Activated T-cell treated with anti-CD3 and anti-CD28 coated beads, Interleukin-2, amount 50 U/mL, for 72 hours (primary cell): ENCODE measurements at places on chromosomes 16 and 17.

DNA sequence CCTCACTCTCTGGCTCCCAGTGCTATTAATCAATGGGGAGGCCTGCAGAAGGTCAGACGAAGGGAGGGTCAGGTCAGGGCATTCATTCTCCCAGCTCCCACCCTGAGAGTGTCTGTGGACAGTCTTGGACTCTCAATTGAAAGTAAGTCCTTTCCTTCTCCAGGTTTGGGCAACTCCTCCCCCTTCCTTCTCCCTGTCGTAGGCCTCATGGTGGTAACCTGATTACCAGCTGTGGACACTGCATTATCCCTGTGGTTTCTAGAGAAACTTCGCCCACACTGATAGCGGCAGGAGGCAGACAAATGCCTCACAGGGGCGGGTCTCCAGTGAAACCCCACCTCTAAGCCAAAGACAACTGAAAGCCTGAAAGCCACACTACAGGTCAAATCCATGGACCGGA lies 57.7 kb upstream of the SLC25A19 start:
- peaks cover 2% of the 10 kb centered on the region for H3K36me3 ChIP-seq
- H3K27ac ChIP-seq = peak overlapping the region; percentile 64
- peaks cover 97% of the 10 kb centered on the region for H3K4me1 ChIP-seq
- DNase-seq = peak; percentile 44
- no peaks in the 10 kb centered on the region for H3K27me3 ChIP-seq
- peak overlapping the region; percentile 80 for H3K4me3 ChIP-seq

GRCh38 chr16:82509691-82510430 lies 116.9 kb upstream of the CDH13 start:
- no peak overlapping the region for H3K4me3 ChIP-seq
- H3K27me3 ChIP-seq = no peaks in the 10 kb centered on the region
- DNase-seq = no peak
- peaks cover 1% of the 10 kb centered on the region for H3K36me3 ChIP-seq
- H3K4me1 ChIP-seq = no peaks in the 10 kb centered on the region

- H3K36me3 ChIP-seq = no peaks in the 10 kb centered on the region
- H3K27me3 ChIP-seq = no peaks in the 10 kb centered on the region
- no peak overlapping the region for H3K4me3 ChIP-seq
- H3K4me1 ChIP-seq = no peaks in the 10 kb centered on the region
- no peak for DNase-seq
These were observed 51.9 kb upstream of the HLF start for GRCh38 chr17:55212880-55213279.

DNA sequence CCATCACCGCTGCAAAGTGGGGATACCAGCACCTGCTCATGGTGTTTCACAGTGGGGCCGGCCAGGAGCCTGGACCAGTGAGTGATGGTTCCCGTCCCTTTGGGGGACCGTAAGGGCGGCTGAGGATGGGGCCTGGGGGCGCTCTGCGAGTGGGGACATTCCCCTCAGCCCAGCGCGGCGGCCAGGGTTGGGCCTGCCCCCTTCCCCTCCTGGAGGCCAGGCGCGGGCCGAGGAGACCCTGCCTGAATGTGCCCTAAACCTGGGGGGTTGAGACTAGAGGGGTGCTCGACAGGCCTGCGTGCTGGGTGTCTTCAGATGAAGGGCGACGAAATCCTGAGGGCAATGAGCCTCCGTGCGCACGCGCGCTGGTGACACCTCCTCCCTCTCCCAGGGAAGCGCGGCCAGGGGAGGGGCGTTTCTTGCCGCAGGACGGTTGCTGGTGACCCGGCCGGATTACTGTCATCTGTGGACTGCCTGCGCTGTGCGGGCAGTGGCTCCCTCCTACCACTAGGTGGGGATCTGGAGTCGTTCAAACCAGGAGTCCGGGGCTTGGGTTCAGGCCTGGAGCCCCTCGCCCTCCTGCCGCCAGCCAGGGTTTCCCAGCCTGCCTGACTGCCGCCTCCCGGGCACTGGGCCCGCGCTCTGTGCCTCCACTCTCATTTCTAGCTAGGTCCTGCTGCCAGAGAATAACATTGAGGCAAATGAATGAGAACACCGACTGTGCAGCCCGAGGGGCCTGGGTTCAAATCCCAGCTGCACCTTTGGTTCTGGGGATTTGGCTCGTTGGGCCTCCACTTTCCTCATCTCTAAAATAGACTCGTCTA lies 17.1 kb downstream of the TBX2 start:
- no peaks in the 10 kb centered on the region for H3K36me3 ChIP-seq
- no peak overlapping the region for H3K27ac ChIP-seq
- H3K4me1 ChIP-seq = peaks cover 5% of the 10 kb centered on the region
- no peak overlapping the region for H3K4me3 ChIP-seq

DNA sequence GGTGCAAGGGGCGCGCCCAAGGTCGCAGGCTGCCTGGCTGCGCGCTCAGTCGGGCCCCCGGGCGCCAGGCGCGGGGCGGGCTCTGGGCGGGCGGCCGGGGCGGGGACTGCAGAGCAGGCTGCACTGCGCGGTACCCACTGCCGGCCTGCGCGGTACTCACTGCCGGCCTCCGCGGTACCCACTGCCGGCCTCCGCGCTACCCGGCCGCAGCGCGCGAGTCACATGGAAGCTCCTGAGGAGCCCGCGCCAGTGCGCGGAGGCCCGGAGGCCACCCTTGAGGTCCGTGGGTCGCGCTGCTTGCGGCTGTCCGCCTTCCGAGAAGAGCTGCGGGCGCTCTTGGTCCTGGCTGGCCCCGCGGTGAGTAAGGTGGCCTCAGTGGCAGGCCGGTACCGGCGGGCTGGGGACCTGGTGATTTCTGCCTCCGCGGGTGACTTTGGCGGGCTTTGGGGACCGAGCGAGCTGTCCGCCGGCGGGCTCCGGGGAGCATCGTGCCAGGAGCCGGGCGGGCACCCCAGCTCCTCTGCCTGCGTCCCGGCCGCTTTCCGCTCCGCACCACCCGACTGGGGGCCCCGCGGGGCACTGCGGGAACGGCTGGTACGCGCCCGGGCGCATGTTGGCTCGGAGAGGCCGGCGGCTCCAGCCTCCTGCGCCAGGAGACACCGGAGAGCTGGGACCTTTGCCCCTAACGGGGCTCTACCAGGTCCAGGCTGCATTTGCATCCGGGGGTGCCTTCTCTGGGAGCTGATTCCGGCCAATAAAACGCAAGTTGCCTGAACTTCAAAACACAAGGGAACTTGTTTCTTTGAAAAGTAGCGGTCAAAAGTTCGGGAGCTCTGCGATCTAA lies at the start of gene SLC47A1:
Gene SLC47A1 (plus strand): TSS at position 137 of the 844 bp plus-strand sequence. CDS start 86 bp downstream, at position 223.
- H3K27ac ChIP-seq = peak within 1 kb of the TSS; percentile 25
- H3K4me3 ChIP-seq = peak within 1 kb of the TSS; percentile 78
- peak; percentile 22 for DNase-seq
- no peaks in the 10 kb centered on the region for H3K36me3 ChIP-seq

- DNase-seq = peak; percentile 82
- peaks cover 2% of the 10 kb centered on the region for H3K36me3 ChIP-seq
- no peaks in the 10 kb centered on the region for H3K27me3 ChIP-seq
These were observed 196.7 kb upstream of the GSE1 start for GRCh38 chr16:85416228-85417109.

DNA sequence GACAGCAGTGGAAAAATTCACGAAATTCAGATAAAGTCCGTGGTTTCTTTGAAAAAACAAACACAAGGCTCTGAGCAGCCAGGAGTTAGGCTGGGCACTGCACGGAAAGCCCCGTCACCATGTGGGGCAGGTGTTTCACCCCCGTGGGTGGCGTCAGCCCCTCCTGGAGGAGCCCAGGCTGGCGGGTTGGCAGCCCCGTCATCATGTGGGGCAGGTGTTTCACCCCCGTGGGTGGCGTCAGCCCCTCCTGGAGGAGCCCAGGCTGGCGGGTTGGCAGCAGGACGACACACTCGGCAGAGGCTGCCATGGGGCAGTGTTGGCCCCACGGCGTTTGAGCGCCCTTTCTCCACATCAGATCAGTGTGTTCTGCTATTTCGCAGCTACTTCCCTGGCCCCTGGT lies 38.1 kb downstream of the ACSF3 start:
- H3K4me3 ChIP-seq = no peak overlapping the region
- DNase-seq = no peak
- peaks cover 11% of the 10 kb centered on the region for H3K4me1 ChIP-seq
- no peaks in the 10 kb centered on the region for H3K27me3 ChIP-seq
- H3K27ac ChIP-seq = no peak overlapping the region

GRCh38 chr17:32795339-32795979 lies 81.5 kb downstream of the MYO1D start:
- DNase-seq = no peak
- no peak overlapping the region for H3K27ac ChIP-seq
- no peaks in the 10 kb centered on the region for H3K36me3 ChIP-seq

- no peak overlapping the region for H3K4me3 ChIP-seq
- peaks cover 11% of the 10 kb centered on the region for H3K4me1 ChIP-seq
- H3K27me3 ChIP-seq = peaks cover 25% of the 10 kb centered on the region
- no peak overlapping the region for H3K27ac ChIP-seq
- no peaks in the 10 kb centered on the region for H3K36me3 ChIP-seq
These were observed 22.2 kb downstream of the KRT23 start for GRCh38 chr17:40915199-40915661.

DNA sequence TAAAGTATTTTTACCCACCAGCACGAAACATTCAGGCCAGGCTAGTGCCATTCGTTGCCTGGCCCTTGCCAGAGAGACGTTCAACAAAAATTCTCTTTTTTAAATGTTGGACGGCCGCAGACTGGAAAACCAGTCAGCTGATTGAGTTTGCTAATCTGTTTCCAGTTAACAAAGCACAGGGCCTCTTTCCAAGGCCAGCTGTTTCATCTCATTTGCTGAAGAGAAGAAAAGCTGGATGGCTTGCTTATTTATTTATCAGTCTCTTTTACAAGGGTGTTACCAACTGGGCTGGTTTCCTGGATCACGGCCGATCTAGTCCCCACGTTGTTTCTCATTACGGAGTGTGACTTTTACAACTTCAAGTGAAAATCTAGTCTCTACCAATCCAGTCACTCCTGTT lies 418.7 kb upstream of the DYNLRB2 start:
- H3K36me3 ChIP-seq = no peaks in the 10 kb centered on the region
- H3K4me3 ChIP-seq = no peak overlapping the region
- H3K27ac ChIP-seq = no peak overlapping the region
- H3K27me3 ChIP-seq = peaks cover 15% of the 10 kb centered on the region
- no peak for DNase-seq
- no peaks in the 10 kb centered on the region for H3K4me1 ChIP-seq

DNA sequence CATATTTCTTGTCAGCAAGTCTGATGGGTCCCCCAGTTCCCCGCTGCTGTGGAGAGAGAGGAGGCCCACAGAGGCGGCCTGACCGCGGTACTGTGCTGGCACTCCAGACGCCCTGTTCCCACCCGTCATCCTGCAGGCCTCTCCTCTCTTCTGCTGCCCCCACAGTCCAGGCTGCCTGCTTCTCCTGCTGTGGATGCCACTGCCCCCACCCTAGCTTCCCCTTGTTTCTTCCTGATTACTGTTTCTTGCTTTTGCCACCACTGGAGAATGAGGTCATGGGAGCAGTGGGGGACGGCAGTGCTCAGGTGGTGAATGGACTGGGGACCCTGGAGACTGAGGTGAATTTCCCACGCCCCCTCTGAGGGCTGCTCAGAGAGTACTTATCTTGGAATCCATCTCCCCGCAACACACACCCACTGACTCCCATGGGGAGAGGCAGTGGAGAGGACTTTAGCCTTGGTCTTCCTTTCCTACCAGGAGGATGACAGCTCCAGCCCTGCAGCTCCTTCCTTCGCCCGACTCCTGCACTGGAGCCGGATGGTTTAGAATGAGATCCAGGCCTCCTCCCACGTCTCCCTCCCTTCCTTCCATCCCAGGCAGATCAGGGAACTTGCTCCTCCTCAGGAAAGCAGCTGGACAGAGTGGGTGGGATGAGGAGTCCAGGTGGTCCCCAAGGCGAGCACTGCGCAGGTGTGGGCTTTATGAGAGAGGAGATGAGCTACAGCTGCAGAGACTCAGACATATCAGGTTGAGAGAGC lies 60.4 kb downstream of the PLXDC1 start:
- H3K4me3 ChIP-seq = peak overlapping the region; percentile 13
- peaks cover 52% of the 10 kb centered on the region for H3K4me1 ChIP-seq
- no peaks in the 10 kb centered on the region for H3K27me3 ChIP-seq

GRCh38 chr17:50059759-50060273 lies 3.9 kb downstream of the ITGA3 start:
- DNase-seq = no peak
- no peaks in the 10 kb centered on the region for H3K27me3 ChIP-seq
- H3K4me3 ChIP-seq = no peak overlapping the region
- H3K36me3 ChIP-seq = peaks cover 3% of the 10 kb centered on the region
- H3K27ac ChIP-seq = no peak overlapping the region

DNA sequence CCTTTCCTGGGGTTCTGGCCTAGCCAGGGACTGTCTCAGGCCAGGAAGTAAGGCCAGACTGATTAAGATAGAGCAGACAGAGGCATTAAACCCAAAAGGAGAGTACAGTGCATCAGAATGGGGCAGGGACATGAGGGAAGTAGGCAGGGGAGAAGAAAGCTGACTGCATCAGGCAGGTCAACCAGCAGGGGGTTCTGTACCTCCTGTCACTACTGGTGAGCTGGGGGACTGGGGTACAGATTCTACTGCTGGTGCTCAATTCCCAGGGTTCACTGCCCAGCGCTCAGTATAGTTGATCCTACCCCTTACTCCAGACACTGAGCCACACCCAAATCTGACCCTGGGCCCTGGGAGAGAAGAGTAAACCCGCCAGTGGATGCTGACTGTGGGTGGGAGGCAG lies 12.9 kb upstream of the MTMR4 start:
- peaks cover 23% of the 10 kb centered on the region for H3K27me3 ChIP-seq
- no peaks in the 10 kb centered on the region for H3K36me3 ChIP-seq

DNA sequence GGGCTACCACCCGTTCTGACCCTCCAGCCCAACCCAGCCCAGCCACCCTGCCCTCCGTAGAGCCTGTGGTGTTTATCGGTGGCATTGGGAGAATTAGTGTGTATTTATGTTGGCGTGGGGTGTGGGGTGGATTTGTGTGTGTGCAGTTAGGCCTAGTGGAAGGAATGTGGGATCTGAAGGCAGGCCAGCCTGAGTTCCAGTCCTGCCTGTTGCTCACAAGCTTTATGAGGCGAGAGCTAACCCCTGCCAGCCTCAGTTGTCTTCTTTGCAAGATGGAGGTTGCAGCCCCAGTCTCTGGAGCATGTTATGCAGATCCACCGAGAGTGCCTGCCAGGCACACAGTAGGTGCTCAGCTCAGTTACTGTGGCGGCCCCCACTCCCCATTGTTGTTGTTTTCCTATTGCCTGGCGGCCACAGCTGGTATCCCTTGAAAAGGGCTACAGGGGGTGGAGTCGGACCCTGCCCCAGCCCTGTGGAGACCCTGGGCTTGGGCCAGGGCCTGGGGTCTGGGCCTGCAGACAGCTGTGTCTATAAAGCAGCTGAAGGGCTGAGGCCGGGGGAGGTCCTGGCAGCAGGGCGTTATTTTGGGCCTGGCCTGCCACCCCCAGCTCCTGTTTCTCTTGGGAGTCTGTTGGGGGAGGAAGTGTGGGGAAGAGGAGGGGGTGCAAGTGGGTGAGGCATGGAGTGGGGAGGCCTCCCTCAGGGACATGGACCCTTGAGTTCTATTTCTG lies 5.1 kb downstream of the ERBB2 start:
- no peak overlapping the region for H3K4me3 ChIP-seq
- H3K27ac ChIP-seq = no peak overlapping the region
- H3K4me1 ChIP-seq = peaks cover 22% of the 10 kb centered on the region

DNA sequence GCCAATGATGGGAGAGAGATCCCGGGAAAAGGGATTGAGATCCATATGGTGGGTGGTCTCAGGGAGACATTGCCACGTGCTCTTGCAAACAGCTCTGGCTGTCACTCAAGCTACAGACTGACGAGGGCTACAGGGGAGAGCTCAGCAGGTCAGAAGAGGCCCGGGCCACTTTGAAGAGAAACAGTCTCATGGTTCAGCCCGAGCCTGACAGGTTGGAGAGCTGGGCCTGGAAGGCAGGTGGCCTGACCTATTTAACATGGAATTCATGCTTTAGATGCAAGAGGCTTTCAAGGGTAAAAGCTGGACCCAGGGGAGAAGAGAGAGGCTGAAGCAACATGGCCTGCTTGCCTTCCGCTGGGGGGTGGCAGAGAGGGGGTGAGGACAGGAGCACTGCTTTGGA lies 81.0 kb upstream of the BRD7 start:
- H3K4me1 ChIP-seq = no peaks in the 10 kb centered on the region
- peaks cover 7% of the 10 kb centered on the region for H3K27me3 ChIP-seq
- H3K36me3 ChIP-seq = no peaks in the 10 kb centered on the region
- no peak overlapping the region for H3K4me3 ChIP-seq
- no peak overlapping the region for H3K27ac ChIP-seq
- no peak for DNase-seq
